ENCODE measurements at places on chromosomes 6 and 20.

GRCh38 chr6:41781366-41781730 lies 766 bp downstream of the PRICKLE4 start:
- DNase-seq: no peak

GRCh38 chr20:63553933-63554290 lies at the start of gene FNDC11:
Gene FNDC11 (plus strand): TSS chr20:63554159. CDS start chr20:63555664, 1,505 bp downstream.
- no peak for DNase-seq

GRCh38 chr6:128311944-128312570 lies 208.3 kb downstream of the PTPRK start:
- DNase-seq: no peak

- DNase-seq: no peak
Observed at GRCh38 chr20:46139266-46139889, 21.3 kb downstream of the CD40 start.

Data from RWPE1 (cell line).